ENCODE measurements at places on chromosomes 7 and 10. TPM values are rescaled to one million over a fixed set of nuclear protein-coding genes. Genes with fewer than 3 reads are reported as not detected.

Gene MYL10
- total RNA-seq = not detected

Gene C7orf57
- not detected for total RNA-seq

Gene PRR15
- 0.39 TPM for total RNA-seq

Gene SYPL1
- total RNA-seq = 90.4 TPM

Gene PDZD7
- total RNA-seq = 5.5 TPM

Gene MYPN
- 2.3 TPM for total RNA-seq

Gene JMJD1C
- 66.0 TPM for total RNA-seq

Gene ACSM6
- not detected for total RNA-seq

Gene EGR2
- total RNA-seq = 1.7 TPM

Gene CDC14C
- not detected for total RNA-seq

Gene BTBD16
- total RNA-seq = not detected

Gene PON3
- total RNA-seq = 0.13 TPM

Gene AGAP9
- 4.0 TPM for total RNA-seq

Gene CALML3
- total RNA-seq = not detected

Gene TRIM73
- total RNA-seq = 1.3 TPM

Gene CUZD1
- 0.52 TPM for total RNA-seq

Gene TLX1
- not detected for total RNA-seq

Gene GRM3
- total RNA-seq = not detected

Gene LRRC61
- 0.36 TPM for total RNA-seq

Gene IDI2
- not detected for total RNA-seq

Gene SYNPO2L
- not detected for total RNA-seq

Gene ACTL6B
- total RNA-seq = not detected

Gene FRAT1
- total RNA-seq = 1.4 TPM

Gene STEAP1
- total RNA-seq = 62.2 TPM

Gene SAP25
- 0.13 TPM for total RNA-seq

Gene NUDT13
- 1.1 TPM for total RNA-seq
